ENCODE measurements at places on chromosomes 3 and 15. TPM values are rescaled to one million over a fixed set of nuclear protein-coding genes. Genes with fewer than 3 reads are reported as not detected.

DNA sequence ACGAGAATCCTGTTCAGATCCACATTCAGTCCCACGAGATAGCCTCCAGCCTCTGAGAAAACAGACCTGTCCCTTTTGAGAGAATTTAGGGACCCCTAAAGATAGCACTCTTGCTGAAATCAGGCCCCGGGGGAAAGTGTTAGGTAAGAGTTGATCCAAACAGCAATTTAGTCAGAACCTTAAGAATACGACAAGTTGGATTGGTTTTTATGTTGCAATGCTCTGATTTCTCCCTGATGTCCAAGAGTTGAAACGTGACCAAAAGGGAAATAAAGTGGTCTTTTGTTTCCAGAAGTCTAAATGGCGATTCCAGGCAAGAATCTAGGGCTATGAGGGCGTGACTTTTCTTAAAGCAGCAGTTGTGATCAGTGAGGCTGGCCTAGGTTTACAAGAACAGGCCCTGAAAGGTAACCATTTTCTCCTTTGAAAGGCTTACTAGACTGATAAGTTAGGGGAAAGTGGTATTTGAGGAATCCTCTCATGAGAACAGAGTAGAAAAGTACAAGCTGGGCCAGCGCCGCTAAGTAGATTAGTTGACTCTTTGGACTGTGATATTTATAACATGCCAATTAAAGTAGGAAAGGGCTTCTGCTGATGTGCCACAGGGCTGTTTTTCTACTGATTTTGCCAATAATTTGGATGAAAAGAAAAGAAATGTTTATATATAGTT is 4.9 kb downstream of the MAN2A2 start:
- no peak for DNase-seq
- H3K27ac ChIP-seq: no peak overlapping the region

DNA sequence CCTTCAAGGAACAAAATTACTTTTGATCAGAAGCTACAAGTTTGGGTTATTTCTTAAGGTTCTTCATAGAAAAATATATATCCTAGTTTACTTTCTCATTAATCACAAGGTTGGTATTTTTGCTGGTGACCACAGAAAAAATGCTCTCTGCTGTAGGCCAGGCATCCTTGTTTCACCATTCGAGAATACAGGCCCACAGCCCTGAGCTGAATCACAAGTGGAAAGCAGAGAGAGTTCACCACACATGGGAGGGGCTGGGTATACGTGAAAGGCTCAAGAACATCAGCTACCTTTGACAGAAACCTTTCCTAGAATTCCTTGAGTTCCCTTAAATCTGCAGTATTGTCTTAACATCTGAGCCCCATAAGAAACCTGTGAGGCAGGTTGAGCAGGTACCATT is 23.2 kb downstream of the CPEB1 start:
- no peak overlapping the region for H3K27ac ChIP-seq
- H3K4me3 ChIP-seq: no peak overlapping the region
- H3K36me3 ChIP-seq: no peaks in the 10 kb centered on the region
- H3K27me3 ChIP-seq: no peaks in the 10 kb centered on the region
- no peak for DNase-seq
- no peaks in the 10 kb centered on the region for H3K4me1 ChIP-seq

- peaks cover 7% of the 10 kb centered on the region for H3K36me3 ChIP-seq
- H3K27me3 ChIP-seq: no peaks in the 10 kb centered on the region
- H3K27ac ChIP-seq: no peak overlapping the region
- no peak for DNase-seq
Observed at GRCh38 chr3:52679811-52680210, 5.9 kb downstream of the PBRM1 start.

- H3K27ac ChIP-seq: no peak overlapping the region
- H3K36me3 ChIP-seq: no peaks in the 10 kb centered on the region
- DNase-seq: no peak
- no peak overlapping the region for H3K4me3 ChIP-seq
- H3K27me3 ChIP-seq: no peaks in the 10 kb centered on the region
- H3K4me1 ChIP-seq: no peaks in the 10 kb centered on the region
Observed at GRCh38 chr3:59850417-59850816, 800.6 kb upstream of the CFAP20DC start.

GRCh38 chr3:24405057-24405456 is 89.6 kb downstream of the THRB start:
- no peaks in the 10 kb centered on the region for H3K36me3 ChIP-seq
- no peak overlapping the region for H3K27ac ChIP-seq
- H3K27me3 ChIP-seq: no peaks in the 10 kb centered on the region
- DNase-seq: no peak

DNA sequence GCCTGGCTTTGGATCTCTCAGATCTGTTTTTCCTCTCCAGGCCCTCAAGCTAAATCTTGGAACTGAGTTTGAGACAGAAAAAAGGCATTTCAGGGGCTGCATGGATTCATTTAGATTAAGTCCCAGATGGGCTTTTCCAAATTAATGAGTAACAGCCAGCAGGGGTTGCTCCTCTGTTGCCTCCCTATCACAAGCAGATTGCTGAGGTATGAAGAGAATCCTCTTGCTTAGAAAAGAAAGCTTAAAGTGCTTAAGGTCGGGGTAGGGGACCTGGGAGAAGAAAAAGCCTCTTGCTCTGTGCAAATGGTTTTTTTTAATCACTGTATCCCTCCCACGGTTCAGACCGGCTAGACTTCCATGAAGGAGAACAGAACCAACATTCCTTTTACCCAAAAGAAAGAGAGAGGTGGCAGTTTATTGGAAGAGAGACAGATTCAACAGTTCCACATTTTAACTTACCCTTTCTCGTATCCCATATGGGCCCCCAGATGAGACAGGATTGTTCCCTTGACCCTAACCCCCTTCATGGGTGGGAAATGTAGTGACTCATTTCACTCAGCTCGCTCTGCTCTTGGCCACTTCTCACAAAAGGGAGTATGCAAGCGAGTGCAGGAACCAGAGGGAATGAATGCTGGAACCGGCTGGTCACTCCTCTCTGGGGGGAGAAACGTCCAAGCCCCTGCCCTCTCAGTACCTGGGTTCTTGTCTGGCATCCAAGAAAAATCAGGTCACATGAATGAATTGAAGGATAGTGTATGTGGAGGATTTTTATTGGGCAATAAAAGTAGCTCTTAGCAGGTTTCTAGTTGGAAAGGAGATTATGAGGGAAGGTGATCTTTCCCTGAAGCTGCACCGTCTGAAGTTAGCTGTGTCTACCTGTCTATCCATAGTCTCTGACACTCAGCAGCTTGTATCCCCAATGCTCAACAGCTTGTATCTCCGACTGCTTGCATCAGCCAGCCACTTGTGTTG is 745.2 kb downstream of the SI start:
- DNase-seq: no peak
- no peaks in the 10 kb centered on the region for H3K36me3 ChIP-seq
- no peaks in the 10 kb centered on the region for H3K4me1 ChIP-seq
- no peak overlapping the region for H3K4me3 ChIP-seq

DNA sequence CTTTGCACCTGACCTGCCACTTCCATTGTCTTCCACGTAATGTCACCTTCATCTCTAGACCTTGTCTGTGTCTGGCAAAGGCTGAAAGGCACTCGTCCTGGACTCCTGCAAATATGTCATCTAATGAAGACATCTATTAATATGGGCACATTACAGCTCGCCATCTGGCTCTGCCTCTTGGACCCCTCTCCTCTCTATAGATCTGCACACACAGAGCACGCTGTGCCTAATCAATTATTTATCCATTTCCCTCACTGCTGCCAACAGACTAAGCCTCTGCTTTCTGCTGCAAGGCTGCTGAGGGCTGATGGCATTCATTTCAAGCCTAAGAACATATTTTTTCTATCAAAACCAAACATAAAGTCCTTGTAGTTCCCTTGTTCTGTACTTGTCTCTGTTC is 573.0 kb downstream of the TUSC7 start:
- H3K4me1 ChIP-seq: peaks cover 10% of the 10 kb centered on the region
- no peak for DNase-seq
- no peaks in the 10 kb centered on the region for H3K36me3 ChIP-seq
- H3K27ac ChIP-seq: no peak overlapping the region

ZNF770 gene
- total RNA-seq: 79.5 TPM

VPS13C gene
- 27.6 TPM for total RNA-seq

DNA sequence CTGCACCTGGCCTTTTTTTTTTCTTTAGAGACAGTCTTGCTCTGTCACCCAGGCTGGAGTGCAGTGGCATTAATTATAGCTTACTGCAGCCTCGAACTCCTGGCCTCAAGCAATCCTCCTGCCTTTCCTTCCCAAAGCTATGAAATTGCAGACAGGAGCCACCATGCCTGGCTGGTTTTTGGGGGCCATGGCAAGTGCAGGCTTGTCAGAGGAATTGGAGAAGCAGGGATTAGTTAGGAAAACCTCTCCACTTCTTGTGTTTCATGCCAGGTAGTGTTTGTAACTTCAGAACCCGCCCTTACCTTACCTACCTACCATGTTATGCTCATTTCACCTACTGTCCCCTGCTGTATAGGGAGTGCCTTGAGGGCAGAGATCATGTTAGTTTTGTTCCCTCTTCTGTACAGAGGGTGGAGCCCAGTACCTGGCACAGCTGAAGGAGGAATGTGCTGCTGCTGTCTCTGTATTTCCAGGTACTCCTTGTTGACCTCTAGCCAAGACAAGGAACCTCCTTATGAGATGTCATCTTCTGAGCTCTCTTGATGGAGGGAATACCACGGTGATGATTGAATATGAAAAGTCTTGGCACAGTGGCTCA is 43.8 kb downstream of the TRAK1 start:
- H3K4me3 ChIP-seq: no peak overlapping the region
- peak overlapping the region; percentile 46 for H3K27ac ChIP-seq
- no peaks in the 10 kb centered on the region for H3K27me3 ChIP-seq
- H3K36me3 ChIP-seq: no peaks in the 10 kb centered on the region
- peak; percentile 34 for DNase-seq

- H3K4me1 ChIP-seq: no peaks in the 10 kb centered on the region
- DNase-seq: no peak
- no peaks in the 10 kb centered on the region for H3K36me3 ChIP-seq
- no peak overlapping the region for H3K27ac ChIP-seq
- H3K27me3 ChIP-seq: no peaks in the 10 kb centered on the region
Observed at GRCh38 chr15:90570643-90571042, 40.9 kb downstream of the CRTC3 start.

DNA sequence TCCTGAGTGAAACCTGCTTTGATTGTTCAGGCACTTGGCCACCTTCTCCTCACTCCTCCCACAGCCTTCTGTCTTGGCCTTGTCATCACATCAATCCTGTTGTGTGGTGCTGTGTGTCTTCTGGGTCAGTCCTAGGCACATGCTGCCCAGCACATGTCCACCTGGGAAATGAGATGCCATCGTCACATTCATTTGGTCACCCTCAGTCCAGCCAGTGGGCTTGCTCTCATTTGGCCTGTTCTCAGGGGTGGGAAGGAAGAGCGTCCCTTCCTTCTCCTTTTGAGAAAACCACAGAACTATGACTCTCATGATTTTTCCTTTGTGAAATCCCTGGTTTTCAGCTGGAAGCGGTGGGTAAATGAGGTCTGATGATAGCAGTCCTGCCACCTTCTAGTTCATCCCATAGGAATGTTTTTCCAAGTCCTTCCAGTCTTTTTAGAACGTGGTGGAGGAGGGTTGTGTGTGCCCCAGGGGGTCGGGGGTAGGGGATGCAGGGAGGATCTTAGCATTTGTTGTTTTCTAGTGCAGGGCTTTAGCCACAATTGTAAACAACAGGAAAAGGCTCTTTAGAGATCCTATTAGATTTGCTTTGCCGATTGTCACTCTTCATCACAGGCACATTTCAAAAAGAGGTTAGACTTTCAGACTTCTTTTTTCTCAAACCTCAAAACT is 8.4 kb upstream of the PLA1A start:
- no peak for DNase-seq
- no peaks in the 10 kb centered on the region for H3K36me3 ChIP-seq
- no peak overlapping the region for H3K4me3 ChIP-seq
- no peaks in the 10 kb centered on the region for H3K4me1 ChIP-seq
- H3K27ac ChIP-seq: no peak overlapping the region

- peak overlapping the region; percentile 51 for H3K4me3 ChIP-seq
- peaks cover 38% of the 10 kb centered on the region for H3K36me3 ChIP-seq
- H3K27ac ChIP-seq: peak overlapping the region; percentile 63
- DNase-seq: no peak
Observed at GRCh38 chr3:149654188-149654601, 3.6 kb downstream of the WWTR1 start.

PCOLCE2 gene
- total RNA-seq: 2.0 TPM

DNA sequence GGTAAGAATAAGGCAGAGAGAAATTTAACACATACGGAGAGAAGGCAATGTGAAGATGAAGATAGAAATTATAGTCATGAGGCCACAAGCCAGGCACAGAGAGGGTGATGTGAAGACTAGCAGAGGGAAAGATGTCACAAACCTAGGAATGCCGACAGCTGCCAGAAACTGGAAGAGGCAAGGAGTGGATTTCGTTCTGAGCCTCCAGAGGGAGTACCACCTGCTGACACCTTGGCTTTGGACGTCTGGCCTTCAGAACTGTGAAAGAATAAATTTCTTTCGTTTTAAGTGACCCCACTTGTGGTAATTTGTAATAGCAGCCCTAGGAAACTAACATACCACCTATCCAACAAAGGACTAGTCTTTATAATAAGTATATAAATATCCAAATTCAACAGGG is 5.0 kb upstream of the SGO1 start:
- no peak for DNase-seq
- H3K27ac ChIP-seq: no peak overlapping the region
- H3K4me1 ChIP-seq: peaks cover 11% of the 10 kb centered on the region
- no peaks in the 10 kb centered on the region for H3K36me3 ChIP-seq

DNA sequence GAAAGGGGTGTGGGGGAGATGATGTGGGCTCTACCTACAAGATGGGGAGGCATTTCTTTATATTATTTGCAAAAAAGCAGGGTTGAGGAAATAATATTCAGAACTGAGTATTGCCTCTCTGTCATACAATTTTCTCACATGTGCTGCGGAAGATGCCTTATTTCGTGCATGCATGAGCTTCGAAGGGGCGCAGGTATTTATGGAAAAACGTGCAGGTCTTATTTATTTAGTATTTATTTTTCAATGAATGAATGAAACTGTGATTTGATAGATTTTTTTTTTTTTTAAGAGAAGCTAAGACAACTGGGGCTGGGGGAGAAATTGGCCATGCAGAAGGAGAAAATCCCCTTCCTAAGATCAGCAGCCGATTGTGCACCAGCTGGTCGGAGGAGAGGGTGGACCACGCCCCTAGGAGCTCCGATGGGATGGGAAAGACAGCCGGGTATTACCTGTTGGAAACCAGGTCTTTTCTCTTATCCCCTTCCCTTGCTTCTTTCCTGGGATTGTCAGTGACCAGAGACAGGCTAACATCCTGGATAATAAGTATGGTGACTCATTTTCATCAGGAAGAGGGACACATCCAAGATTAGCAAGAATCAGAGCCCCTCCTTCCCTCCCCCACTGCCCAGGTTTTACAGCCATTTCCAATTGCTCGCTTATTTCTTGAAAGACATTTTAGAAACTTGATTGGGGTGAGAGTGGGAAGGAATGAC is 875 bp downstream of the GAP43 start:
- no peak for DNase-seq
- no peaks in the 10 kb centered on the region for H3K36me3 ChIP-seq
- no peak overlapping the region for H3K27ac ChIP-seq
- H3K27me3 ChIP-seq: peaks cover 19% of the 10 kb centered on the region
- H3K4me3 ChIP-seq: no peak overlapping the region

PATL2 gene
- total RNA-seq: not detected

SOX2 gene
- not detected for total RNA-seq

- H3K36me3 ChIP-seq: peaks cover 12% of the 10 kb centered on the region
- H3K27ac ChIP-seq: no peak overlapping the region
- H3K4me3 ChIP-seq: no peak overlapping the region
- H3K4me1 ChIP-seq: peaks cover 27% of the 10 kb centered on the region
- no peaks in the 10 kb centered on the region for H3K27me3 ChIP-seq
Observed at GRCh38 chr15:90270502-90271150, 5.2 kb downstream of the NGRN start.
